ENCODE measurements at places on chromosomes 16 and 17.

DNA sequence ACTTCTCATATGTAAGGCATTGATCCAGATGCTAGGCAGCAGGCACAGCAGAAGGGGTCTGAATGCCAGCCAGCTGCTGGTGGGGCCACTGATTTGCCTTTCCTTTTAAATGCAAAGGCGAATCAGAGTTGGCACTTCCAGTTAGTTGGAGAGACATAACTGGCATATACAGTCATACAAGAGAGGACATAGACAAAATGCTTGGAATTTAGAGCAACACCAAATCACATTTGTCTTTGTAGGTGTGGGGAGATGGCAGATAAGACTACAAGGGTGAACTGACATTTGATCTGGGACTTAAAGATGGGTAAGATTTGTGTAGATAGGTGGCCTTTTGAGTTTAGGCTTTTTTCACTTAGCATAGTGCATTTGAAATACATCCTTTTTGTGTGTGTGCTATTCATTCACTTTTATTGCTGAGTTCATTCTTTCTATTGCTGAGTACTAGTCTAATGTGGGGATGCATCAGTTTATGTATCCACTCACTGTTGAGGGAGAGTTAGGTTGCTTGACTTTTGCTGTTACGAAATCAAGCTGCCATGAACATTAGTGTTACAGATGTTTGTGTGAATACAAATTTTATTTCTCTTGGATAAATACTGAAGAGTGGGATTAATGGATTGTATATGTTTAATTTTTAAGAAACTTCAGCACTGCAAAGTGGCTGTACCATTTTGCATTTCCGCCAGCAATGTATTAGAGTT is 74.1 kb downstream of the SPECC1 start:
- no peak for DNase-seq

- no peak for DNase-seq
Observed at GRCh38 chr16:89511374-89511773, 3.2 kb downstream of the SPG7 start.

GRCh38 chr17:72518159-72518732 is 397.4 kb downstream of the SOX9 start:
- no peak for DNase-seq

DNA sequence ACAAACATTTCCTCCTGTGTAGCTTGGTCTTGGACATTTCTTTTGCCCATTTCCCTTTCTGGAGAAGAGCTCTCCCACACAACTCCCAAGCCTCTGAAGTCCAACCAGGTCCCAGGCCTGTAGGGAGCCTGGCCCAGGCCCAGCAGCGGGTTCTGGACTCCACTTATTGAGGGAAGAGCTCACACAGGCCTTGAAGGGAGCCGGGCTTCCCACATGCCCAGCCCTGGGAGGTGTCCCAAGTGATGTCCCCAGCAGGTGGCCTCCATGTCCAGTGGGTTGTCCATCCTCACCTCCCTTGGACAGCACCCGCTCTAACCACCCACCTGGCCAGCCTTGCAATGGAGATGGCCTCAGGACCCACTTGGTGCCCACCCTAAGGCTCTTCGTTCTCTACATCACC is 5.9 kb upstream of the EPX start:
- DNase-seq, result no peak

GRCh38 chr16:12348733-12349704 is 372.5 kb downstream of the SNX29 start:
- DNase-seq, result no peak

GRCh38 chr16:57824888-57825287 is 22.6 kb upstream of the KIFC3 start:
- DNase-seq, result no peak

- DNase-seq, result no peak
Observed at GRCh38 chr17:73521376-73521775, 122.9 kb downstream of the SDK2 start.

DNA sequence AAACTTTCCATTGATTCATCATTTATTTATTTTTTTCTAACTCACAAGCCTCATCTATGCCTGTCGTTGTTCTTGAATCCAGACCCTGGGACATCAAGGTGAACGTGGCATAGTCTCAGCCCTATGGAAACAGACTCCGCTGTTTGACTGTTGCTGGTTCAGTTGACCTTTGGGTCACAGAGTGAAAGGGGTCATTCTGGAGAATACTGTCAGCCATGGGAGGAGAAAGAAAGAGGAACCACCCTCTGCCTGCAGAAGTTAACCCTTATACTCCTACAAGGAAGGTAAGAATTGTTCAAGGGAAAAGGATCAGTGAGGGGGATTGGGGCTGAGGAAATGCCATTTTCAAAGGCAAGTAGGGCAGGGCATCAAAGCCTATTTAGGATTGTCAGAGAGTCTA is 387.6 kb upstream of the MAF start:
- DNase-seq, result no peak

GRCh38 chr17:56110463-56111135 is 42.7 kb upstream of the ANKFN1 start:
- DNase-seq, result no peak

- DNase-seq, result no peak
Observed at GRCh38 chr16:55392701-55393100, 68.7 kb downstream of the IRX6 start.

GRCh38 chr16:15782573-15783365 is 74.1 kb downstream of the MYH11 start:
- DNase-seq, result no peak

DNA sequence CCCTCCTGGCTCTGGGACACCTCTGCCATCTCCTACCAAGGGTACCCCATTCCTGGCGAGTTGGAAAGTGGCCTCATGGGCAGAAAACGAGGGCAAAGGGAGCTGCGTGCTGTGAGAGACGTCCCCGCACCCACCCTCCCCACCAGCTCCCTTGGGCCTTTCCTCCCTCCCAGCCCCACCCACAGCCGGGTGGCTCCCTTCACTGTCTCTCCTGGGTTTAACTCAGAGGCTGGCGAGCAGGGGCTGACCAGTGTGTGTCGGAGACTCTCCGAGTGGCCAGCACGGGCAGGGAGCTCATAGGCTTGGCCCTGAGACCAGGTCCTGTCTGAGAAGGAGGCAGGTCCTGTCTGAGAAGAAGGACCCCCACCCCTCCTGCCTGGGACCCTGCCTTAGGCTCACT is 26.1 kb downstream of the METRNL start:
- DNase-seq, result no peak

DNA sequence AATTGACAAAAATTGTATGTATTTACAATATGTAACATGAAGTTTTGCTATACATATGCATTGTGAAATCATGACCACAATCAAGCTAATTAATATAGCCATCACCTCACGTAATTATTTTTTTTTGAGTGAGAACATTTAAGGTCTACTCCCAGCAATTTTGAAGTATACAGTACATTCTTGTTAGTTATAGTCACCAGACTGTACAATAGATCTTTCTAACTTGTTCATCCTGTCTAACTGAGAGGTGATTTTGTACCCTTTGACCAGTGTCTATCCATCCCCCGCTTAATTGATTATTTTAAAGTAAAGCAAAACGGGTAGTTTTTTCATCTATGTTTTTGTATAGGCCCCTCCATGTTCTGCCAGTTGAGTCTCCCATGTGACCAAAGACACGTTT is 30.3 kb downstream of the NTN1 start:
- no peak for DNase-seq

DNA sequence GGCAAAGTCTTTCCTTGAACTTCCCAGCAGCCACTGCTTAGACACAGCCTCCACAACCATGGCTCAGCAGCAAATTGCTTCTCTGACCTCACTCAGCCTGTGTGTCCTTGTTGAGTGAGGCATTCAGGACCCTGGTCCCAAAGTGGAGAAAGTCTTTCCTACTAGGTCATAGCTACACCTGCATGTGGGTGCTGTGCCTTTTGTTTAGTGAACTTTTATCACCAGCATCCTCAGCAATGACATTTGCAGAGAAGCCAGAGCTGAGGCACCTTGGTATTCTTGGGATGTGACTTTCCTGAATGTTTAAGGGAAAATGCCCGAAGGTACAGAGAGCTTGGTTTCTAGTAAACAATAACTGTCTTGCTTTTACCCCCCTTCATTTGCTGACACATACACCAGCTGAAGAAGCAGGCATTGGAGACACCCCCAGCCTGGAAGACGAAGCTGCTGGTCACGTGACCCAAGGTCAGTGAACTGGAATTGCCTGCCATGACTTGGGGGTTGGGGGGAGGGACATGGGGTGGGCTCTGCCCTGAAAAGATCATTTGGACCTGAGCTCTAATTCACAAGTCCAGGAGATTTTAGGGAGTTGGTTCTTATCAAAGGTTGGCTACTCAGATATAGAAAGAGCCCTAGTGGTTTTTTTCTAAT is 20.9 kb upstream of the STH start:
- DNase-seq, result no peak

GRCh38 chr16:84618581-84619460 is 943 bp upstream of the COTL1 start:
- no peak for DNase-seq

DNA sequence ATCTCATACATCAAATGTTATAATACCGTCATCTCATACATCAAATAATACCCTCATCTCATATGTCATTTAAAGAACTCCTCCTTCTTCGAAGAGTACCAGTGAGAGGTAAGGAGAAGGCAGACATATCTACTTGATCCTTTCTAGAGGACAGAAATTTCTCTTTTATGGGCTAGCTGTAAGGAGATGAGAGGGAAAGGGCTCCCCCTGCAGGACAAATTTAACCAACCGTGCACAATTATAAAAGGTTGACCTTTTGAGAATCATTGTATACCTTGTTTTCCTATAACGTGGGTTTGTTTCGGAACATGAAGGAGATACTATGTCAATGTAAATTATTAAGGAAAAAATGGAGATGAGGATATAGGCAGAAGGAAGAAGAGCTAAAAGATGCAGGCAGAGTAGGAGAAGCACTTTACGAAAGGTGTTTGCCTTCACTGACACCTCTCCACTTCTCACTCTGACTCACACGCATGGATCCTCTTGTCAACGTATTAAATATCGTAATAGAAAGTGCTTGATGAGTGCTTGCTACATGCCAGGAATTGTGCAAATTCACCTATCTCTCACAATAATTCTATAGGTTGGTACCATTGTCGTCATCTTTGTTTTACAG is 465.9 kb upstream of the ERCC4 start:
- no peak for DNase-seq

DNA sequence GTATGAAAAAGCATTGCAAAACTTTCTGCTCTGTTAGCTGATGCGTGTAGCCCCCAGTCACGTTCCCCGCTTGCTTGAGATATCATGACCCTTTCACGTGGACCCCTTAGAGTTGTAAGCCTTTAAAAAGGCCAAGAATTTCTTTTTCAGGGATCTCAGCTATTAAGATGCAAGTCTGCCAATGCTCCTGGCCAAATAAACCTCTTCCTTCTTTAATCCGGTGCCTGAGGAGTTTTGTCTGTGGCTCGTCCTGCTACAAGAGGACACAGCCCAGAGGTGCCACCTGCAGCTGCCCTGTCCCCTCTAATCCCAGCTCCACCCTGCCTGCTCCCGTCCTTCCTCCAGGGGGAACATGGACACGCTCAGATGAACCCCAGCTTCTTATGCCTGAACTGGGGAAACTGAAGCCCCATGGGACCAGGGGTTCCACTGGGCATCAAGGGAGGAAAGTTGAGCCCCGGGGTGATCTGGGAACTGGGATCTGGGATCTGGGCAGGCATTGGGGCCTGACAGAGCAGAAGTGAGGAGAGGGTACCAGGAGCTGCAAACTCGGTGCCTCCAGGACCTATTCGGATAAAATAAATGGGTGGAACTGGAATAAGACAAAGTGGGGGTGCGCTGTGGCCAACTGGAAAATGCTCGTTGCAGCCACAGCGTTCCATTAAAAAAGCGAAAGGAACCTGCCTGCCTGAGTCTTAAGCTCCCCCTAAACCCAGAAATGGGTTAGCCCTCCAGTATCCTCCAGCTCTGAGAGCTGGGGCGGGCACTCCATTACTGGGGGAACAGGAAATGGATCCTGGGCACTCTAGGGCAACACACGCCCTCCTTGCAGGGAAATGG is 19.7 kb downstream of the QPRT start:
- no peak for DNase-seq

- DNase-seq, result no peak
Observed at GRCh38 chr16:31250782-31251384, 8.9 kb upstream of the ITGAM start.

Measured in cortex of kidney (tissue), 1 donor.